ENCODE measurements at places on chromosomes 6 and 20. TPM values are rescaled to one million over a fixed set of nuclear protein-coding genes. Genes with fewer than 3 reads are reported as not detected.
A peak's percentile ranks its signal among the peaks of the same experiment; 100 is the strongest.

AURKA gene
- total RNA-seq, result 2.2 TPM

FUCA2 gene
- total RNA-seq, result 19.4 TPM

GABRR2 gene
- 1.5 TPM for total RNA-seq

BTNL2 gene
- not detected for total RNA-seq

GGTLC1 gene
- not detected for total RNA-seq

DNAH8 gene
- total RNA-seq, result not detected

ANKEF1 gene
- total RNA-seq, result 4.2 TPM

TNFRSF6B gene
- 16.7 TPM for total RNA-seq

- H3K27me3 ChIP-seq, result peaks cover 8% of the 10 kb centered on the region
- no peak overlapping the region for H3K4me3 ChIP-seq
- no peak overlapping the region for H3K27ac ChIP-seq
- no peak for DNase-seq
- no peaks in the 10 kb centered on the region for H3K36me3 ChIP-seq
Measured at GRCh38 chr20:62216636-62217566, 3.2 kb downstream of the HRH3 start.

GRCh38 chr6:89414215-89414614 lies 2.1 kb upstream of the RRAGD start:
- no peak overlapping the region for H3K4me3 ChIP-seq
- H3K27ac ChIP-seq, result no peak overlapping the region
- peaks cover 20% of the 10 kb centered on the region for H3K4me1 ChIP-seq
- no peaks in the 10 kb centered on the region for H3K27me3 ChIP-seq

DNA sequence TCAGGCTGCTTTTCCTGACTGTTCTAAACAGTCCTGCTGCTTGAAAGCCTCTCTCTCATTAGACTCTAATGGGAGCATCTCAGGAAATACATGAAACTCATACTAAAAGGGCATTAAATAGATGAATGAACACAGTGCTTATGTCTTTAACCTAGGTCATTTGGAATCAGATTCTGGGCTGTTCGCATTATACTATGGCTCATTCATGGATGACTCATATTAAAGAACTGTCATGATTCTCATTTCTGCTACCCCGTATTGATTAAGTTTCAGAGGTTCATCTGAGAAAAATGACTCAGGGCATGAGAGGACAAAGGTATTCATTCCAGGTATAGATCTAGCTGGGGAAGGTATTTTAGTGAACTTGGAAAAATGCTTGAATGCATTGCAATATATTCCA lies 335.5 kb downstream of the GJA1 start:
- no peak overlapping the region for H3K27ac ChIP-seq
- H3K4me1 ChIP-seq, result no peaks in the 10 kb centered on the region
- DNase-seq, result no peak

- H3K27me3 ChIP-seq, result no peaks in the 10 kb centered on the region
- no peaks in the 10 kb centered on the region for H3K36me3 ChIP-seq
- peak within 1 kb of the TSS; percentile 87 for H3K27ac ChIP-seq
Measured at GRCh38 chr6:75205776-75206575, at the start of gene COL12A1. TSS of gene COL12A1 (minus strand) at chr6:75206053. CDS start at chr6:75202792, 3,261 bp downstream.

GRCh38 chr6:121584586-121585369 lies 149.3 kb downstream of the GJA1 start:
- H3K4me1 ChIP-seq, result no peaks in the 10 kb centered on the region
- peak overlapping the region; percentile 43 for H3K27ac ChIP-seq
- H3K4me3 ChIP-seq, result no peak overlapping the region
- no peaks in the 10 kb centered on the region for H3K36me3 ChIP-seq
- DNase-seq, result no peak
- no peaks in the 10 kb centered on the region for H3K27me3 ChIP-seq

- H3K27ac ChIP-seq, result no peak overlapping the region
- peaks cover 24% of the 10 kb centered on the region for H3K4me1 ChIP-seq
- H3K36me3 ChIP-seq, result no peaks in the 10 kb centered on the region
- no peaks in the 10 kb centered on the region for H3K27me3 ChIP-seq
- DNase-seq, result no peak
Measured at GRCh38 chr6:127520066-127520465, 931 bp upstream of the MTCL3 start.

- no peak overlapping the region for H3K27ac ChIP-seq
- H3K4me1 ChIP-seq, result no peaks in the 10 kb centered on the region
- H3K4me3 ChIP-seq, result no peak overlapping the region
- no peaks in the 10 kb centered on the region for H3K27me3 ChIP-seq
Measured at GRCh38 chr6:108476376-108476775, 84.3 kb upstream of the FOXO3 start.

GRCh38 chr6:2971420-2972218 lies at the start of gene SERPINB6:
TSS of gene SERPINB6 (minus strand) at chr6:2971567. CDS start at chr6:2959332, 12,235 bp downstream.
- no peaks in the 10 kb centered on the region for H3K36me3 ChIP-seq
- H3K27ac ChIP-seq, result peak within 1 kb of the TSS; percentile 98
- H3K27me3 ChIP-seq, result no peaks in the 10 kb centered on the region
- peaks cover 27% of the 10 kb centered on the region for H3K4me1 ChIP-seq
- peak within 1 kb of the TSS; percentile 88 for H3K4me3 ChIP-seq
- no peak for DNase-seq

DNA sequence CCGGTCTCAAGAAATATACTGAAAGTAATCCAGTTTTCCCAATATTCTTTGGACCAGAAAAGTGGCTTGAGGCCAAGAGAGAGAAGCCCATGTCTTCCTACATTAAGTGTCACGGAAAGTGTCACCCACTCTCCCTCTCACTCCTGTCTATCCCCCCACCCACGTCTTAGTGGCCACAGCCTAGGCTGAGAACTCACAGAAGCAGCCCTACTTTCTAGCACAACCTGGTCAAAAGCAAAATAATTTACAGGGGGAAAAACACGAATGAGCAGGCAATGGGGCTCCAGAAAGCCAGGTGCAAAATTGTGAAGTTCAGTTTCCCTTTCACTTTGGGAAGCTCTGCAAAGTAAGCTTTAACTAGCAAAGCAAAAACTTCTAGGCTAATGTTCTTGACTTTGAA lies 118.0 kb downstream of the OPRM1 start:
- H3K4me1 ChIP-seq, result no peaks in the 10 kb centered on the region
- no peak for DNase-seq
- H3K36me3 ChIP-seq, result no peaks in the 10 kb centered on the region
- no peak overlapping the region for H3K4me3 ChIP-seq

DNA sequence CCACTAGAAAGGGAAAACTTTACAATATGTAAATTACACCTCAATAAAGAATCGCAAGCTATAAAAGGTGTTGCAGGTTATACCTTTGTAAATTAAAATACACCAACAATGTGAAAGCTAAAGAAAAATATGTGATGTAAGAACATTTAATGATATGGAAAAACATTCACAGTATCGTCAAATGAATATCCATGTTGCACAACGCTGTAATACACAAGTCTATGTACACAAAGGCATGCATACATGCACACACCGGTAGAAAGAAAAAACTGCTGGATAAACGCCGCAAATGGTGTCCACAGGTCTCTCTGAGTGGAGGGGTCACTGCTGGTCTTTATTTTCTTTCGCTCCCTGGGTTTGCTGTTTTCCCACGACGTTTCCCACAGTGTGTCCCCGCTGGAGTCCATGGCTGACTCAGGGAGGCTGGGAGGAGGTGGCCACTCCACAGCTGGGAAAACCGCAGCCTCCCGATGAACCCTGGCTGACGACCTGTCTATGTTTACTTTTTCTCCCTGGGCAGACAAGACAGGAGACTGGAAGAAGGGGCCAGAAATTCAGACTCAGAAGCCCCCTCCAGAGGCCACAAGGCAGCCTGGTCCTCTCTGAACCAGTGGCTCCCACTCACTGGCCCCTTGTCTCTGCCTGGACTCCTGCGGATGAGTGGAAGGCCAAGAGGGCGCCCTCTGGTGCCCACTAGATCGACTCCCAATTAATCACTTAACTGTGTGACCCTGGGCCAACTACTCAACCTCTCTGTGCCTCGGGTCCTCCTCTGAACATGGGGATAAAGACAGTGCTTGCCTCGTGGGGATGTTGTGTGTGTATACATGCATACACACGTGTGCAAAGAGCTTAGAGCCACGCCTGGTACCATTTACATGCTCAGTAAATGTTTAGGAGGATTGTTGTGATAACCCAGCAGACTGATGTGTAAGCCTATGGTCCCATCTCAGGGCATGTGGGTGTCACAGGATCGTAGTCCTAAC lies 12.8 kb upstream of the BPI start:
- H3K4me3 ChIP-seq, result no peak overlapping the region
- H3K27ac ChIP-seq, result no peak overlapping the region
- H3K27me3 ChIP-seq, result no peaks in the 10 kb centered on the region
- H3K4me1 ChIP-seq, result peaks cover 6% of the 10 kb centered on the region
- H3K36me3 ChIP-seq, result no peaks in the 10 kb centered on the region
- DNase-seq, result no peak

DNA sequence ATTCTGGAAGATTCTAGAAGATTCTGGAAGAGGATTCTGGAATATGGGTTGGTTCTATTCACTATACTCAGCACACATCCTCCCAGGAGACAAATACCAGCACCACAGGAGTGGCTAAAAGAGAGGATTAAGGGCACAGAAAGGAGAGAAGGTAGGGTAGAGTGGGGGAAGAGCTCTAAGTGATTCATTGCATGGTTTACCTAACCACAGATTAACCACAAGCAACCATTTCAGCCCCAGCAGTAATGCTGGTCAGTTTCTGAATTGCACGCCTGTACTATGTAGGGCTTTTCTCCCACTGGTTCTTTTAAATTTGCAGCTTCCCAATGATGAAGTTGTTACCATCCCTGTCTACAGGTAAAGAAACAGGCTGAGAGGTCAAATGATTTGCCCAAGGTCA lies 192.7 kb upstream of the PMEPA1 start:
- DNase-seq, result no peak
- no peak overlapping the region for H3K4me3 ChIP-seq
- no peaks in the 10 kb centered on the region for H3K27me3 ChIP-seq
- no peaks in the 10 kb centered on the region for H3K4me1 ChIP-seq
- H3K36me3 ChIP-seq, result no peaks in the 10 kb centered on the region
- H3K27ac ChIP-seq, result no peak overlapping the region

- peaks cover 47% of the 10 kb centered on the region for H3K4me1 ChIP-seq
- no peak overlapping the region for H3K4me3 ChIP-seq
- DNase-seq, result no peak
- H3K36me3 ChIP-seq, result peaks cover 4% of the 10 kb centered on the region
Measured at GRCh38 chr6:73515204-73515655, 5.6 kb downstream of the EEF1A1 start.

GRCh38 chr6:167528976-167529375 lies 204.1 kb downstream of the TTLL2 start:
- DNase-seq, result no peak
- no peaks in the 10 kb centered on the region for H3K36me3 ChIP-seq
- no peak overlapping the region for H3K27ac ChIP-seq
- no peak overlapping the region for H3K4me3 ChIP-seq
- H3K27me3 ChIP-seq, result no peaks in the 10 kb centered on the region

DNA sequence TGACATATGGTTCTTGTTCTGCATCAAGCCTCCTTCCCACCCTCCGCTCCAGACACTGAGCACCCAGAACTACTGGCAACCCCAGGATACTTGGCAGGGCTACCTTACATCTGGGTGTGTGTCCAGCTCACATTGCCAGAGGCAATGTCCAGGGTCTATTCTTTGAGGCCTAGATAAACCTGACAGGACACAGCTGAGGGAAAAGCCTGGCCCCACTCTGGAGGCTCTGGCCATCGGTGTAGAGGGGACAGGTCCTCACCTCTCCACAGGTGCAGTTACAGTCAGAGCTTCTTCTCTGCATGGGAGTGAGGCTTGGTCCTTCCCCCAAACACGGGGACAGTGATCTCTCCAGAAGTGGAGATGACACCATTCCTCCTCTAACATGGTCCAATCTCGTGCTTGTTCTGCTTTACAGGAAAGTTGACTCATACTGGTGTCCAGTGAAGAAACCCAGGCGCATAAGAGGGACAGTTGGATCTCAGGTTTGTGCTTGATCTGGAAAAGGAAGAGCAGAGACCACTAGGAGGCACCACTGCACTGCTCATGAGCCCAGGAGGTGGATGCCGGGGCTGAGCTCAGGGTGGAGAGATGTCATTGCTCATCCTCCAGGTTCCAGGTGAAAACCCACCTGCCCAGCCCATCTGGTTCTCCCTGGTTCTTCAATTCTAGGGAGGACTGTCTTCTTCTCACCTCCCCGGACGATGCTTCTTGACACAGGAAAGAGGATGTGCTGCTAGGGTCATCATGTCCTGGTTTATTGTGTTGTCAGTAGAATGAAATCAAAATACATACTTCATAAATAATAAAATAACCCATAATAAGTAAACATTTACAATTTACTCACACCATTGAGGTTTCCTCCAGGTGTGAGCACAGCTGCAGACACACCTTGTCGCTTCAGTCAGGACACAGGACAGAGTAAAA lies 14.7 kb downstream of the HLA-F start:
- no peak overlapping the region for H3K4me3 ChIP-seq
- H3K4me1 ChIP-seq, result no peaks in the 10 kb centered on the region
- H3K27me3 ChIP-seq, result no peaks in the 10 kb centered on the region
- DNase-seq, result no peak

GRCh38 chr20:51345601-51346101 lies 196.9 kb downstream of the NFATC2 start:
- no peaks in the 10 kb centered on the region for H3K27me3 ChIP-seq
- no peaks in the 10 kb centered on the region for H3K4me1 ChIP-seq
- no peak overlapping the region for H3K27ac ChIP-seq
- H3K4me3 ChIP-seq, result no peak overlapping the region

DNA sequence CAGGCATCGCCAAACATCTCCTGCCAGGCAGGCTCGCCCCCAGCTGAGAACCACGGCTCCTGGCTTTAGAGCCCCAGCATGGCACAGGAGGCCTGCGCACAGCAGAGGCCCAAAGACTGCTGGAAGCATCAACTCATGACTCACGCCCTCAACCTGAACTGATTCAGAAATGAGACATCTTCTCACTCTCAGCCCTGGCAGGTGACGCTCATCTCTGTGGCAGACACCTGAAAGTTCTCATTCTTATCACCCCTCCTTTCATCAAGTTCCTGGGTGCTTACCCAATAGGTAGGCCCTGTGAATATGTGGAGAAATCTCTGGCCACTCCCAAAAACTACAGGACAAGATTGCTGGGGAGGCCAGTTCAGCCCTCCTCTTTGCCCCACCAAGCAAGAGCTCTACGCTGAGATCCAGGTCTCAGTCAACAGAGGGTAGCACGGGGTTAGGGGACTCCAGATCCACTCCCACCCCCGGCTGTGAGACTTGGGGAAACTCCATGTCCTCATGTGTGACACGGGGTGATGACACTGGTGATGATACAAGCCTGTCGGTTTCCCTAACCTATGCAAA lies 11.3 kb downstream of the NFATC2 start:
- H3K4me1 ChIP-seq, result peaks cover 18% of the 10 kb centered on the region
- no peak overlapping the region for H3K27ac ChIP-seq
- DNase-seq, result no peak
- H3K27me3 ChIP-seq, result no peaks in the 10 kb centered on the region

- no peak overlapping the region for H3K4me3 ChIP-seq
- no peaks in the 10 kb centered on the region for H3K27me3 ChIP-seq
- H3K27ac ChIP-seq, result no peak overlapping the region
- DNase-seq, result no peak
Measured at GRCh38 chr6:85747666-85748065, 105.0 kb upstream of the SYNCRIP start.

GRCh38 chr6:1865585-1865984 lies 255.9 kb downstream of the FOXC1 start:
- no peaks in the 10 kb centered on the region for H3K4me1 ChIP-seq
- H3K4me3 ChIP-seq, result no peak overlapping the region
- DNase-seq, result no peak
- H3K36me3 ChIP-seq, result no peaks in the 10 kb centered on the region
- no peaks in the 10 kb centered on the region for H3K27me3 ChIP-seq
